ENCODE measurements at places on chromosomes 16 and 17. TPM values are rescaled to one million over a fixed set of nuclear protein-coding genes. Genes with fewer than 3 reads are reported as not detected.
A peak's percentile ranks its signal among the peaks of the same experiment; 100 is the strongest.

VTN gene
- 1.9 TPM for total RNA-seq

ACAP1 gene
- total RNA-seq, result 774 TPM

HAPSTR1 gene
- total RNA-seq, result 87.1 TPM

GRCh38 chr16:57469046-57469445 is 6.6 kb downstream of the POLR2C start:
- no peak overlapping the region for H3K27ac ChIP-seq
- H3K4me3 ChIP-seq, result no peak overlapping the region
- H3K36me3 ChIP-seq, result peaks cover 19% of the 10 kb centered on the region
- H3K4me1 ChIP-seq, result peaks cover 4% of the 10 kb centered on the region

DNA sequence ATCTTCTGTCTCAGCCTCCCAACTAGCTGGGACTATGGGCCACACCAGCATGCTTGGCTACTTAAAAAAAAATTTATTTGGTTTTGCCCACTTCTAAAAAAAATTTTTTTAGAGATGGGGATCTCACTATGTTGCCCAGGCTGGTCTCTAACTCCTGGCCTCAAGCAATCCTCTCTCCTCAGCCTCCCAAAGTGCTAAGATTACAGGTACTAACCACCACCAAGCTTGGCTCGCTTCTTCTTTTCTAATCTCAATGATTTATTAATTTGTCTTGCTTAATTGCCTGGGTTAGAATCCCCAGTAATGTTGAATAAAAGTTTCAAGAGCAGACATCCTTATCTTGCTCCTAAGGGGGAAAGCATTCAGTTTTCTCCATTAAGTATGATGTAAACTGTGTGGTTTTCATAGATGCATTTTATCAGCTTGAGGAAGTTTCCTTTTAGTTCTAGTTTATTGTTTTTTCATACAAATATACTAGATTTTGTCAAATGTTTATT is 65.8 kb upstream of the NACA2 start:
- no peak overlapping the region for H3K27ac ChIP-seq
- no peaks in the 10 kb centered on the region for H3K36me3 ChIP-seq
- no peaks in the 10 kb centered on the region for H3K4me1 ChIP-seq
- DNase-seq, result no peak
- H3K4me3 ChIP-seq, result no peak overlapping the region

- H3K4me3 ChIP-seq, result no peak overlapping the region
- DNase-seq, result no peak
- H3K27ac ChIP-seq, result no peak overlapping the region
- H3K36me3 ChIP-seq, result no peaks in the 10 kb centered on the region
Measured at GRCh38 chr17:7114875-7115614, 423 bp upstream of the ASGR2 start.

DNA sequence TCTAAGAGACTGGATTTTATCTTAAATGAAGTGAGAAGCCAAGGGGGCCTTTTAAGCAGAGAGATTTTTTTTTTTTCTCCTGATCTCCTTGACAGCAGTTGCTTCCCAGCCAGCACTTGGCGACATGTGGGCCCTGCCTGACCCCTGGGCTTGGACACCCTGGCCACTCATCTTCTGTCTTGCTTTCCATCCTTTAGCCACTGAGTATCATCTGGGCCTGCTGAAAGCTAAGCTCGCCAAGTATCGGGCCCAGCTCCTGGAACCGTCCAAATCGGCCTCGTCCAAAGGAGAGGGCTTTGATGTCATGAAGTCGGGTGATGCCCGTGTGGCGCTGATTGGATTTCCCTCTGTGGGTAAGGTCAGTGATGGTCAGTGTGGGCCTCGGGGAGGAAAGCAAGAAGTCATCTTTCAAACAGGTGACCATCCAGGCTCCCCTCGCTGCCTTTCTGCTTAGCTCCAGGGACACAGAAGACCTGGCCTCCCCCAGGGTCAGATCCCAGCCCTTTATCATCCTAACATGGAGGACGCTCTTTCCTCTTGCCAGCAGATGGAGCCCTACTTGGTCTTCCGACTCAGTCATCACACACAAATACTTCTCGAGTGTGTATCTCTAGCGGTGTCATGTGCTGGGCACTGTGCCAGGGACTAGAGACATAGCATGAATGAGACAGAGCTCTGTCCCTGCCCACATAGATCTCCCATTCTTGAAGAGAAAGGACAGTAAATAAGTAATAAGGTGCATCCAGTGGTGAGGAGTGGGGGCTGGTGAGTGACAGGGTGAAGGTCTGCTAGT is 6.1 kb downstream of the DRG2 start:
- H3K27me3 ChIP-seq, result no peaks in the 10 kb centered on the region
- no peak overlapping the region for H3K27ac ChIP-seq
- H3K36me3 ChIP-seq, result peaks cover 27% of the 10 kb centered on the region
- peaks cover 11% of the 10 kb centered on the region for H3K4me1 ChIP-seq
- DNase-seq, result no peak

DNA sequence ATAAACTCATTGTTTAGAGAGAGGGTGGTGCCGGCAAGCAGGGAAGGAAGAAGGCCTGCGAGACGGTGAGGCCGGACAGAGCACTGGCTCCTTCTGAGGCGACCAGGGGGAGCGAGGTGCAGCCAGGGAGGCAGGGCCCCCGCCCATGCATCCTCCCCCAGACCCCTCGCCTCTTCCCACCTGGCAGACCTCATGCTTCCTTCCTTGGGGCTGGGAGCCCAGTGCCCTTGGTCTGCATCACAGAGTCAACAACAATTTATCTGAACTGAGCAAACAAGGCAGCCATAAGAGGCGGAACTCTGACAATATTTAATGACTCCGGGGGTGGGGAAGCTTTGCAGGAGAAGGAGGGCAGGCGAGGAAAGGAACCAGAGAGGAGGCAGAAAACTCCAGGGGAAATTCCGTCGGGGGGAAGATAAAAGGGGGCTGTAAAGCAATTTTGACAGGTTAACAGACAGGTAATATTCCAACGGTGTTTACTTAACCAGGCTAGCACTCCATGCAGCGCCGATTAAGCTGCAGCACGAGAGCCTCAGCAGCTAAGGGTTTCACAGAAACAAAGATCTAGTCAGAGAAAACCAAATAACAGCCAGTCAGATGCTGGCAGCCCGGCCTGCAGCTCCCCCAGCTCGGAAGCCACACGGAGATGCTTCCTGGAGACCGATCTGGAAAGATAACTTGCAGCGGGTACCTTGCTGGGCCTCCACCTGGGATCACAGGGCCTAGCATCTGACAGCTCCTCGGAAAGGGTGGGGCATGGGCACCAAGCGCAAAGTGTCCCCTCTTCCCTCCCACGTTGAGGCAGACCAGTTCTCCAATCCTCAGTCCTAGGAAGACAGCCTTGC is 398.2 kb downstream of the SOX9 start:
- no peak for DNase-seq
- H3K27me3 ChIP-seq, result peaks cover 30% of the 10 kb centered on the region
- no peak overlapping the region for H3K27ac ChIP-seq
- no peaks in the 10 kb centered on the region for H3K36me3 ChIP-seq
- no peaks in the 10 kb centered on the region for H3K4me1 ChIP-seq
- no peak overlapping the region for H3K4me3 ChIP-seq

DNA sequence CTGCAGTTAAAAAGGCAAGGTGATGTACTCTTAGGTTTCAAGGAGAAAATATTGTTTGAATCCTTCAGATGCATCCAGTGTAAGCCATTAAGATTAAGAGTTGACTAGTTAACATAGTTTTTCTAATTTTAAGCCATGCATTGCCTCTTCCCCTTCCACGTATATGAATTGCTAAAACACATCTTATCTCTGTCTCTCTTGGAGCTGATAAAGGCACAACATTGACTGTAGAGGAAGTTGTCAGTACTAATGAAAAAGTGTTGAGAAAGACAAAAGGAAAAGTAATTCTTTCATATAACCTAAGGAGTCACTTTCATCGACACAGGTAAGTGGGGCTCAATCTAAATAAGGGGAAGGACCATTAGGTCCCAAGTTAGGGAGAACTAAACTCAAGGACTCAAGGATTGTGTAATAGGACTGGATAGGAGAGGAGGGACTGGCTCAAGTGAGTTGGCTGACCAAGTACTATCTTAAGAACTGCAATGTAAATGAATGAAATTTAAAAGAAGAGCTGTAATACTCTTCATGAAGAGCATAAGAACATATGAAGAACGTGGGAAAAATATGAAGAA is 55.6 kb downstream of the GRB7 start:
- H3K4me1 ChIP-seq, result peaks cover 55% of the 10 kb centered on the region
- no peaks in the 10 kb centered on the region for H3K27me3 ChIP-seq
- DNase-seq, result no peak
- peaks cover 4% of the 10 kb centered on the region for H3K36me3 ChIP-seq
- peak overlapping the region; percentile 70 for H3K27ac ChIP-seq

- H3K4me1 ChIP-seq, result no peaks in the 10 kb centered on the region
- H3K27ac ChIP-seq, result no peak overlapping the region
- no peak overlapping the region for H3K4me3 ChIP-seq
- H3K36me3 ChIP-seq, result no peaks in the 10 kb centered on the region
- DNase-seq, result no peak
Measured at GRCh38 chr16:35711435-35711834, 2252.0 kb downstream of the TP53TG3F start.

DNA sequence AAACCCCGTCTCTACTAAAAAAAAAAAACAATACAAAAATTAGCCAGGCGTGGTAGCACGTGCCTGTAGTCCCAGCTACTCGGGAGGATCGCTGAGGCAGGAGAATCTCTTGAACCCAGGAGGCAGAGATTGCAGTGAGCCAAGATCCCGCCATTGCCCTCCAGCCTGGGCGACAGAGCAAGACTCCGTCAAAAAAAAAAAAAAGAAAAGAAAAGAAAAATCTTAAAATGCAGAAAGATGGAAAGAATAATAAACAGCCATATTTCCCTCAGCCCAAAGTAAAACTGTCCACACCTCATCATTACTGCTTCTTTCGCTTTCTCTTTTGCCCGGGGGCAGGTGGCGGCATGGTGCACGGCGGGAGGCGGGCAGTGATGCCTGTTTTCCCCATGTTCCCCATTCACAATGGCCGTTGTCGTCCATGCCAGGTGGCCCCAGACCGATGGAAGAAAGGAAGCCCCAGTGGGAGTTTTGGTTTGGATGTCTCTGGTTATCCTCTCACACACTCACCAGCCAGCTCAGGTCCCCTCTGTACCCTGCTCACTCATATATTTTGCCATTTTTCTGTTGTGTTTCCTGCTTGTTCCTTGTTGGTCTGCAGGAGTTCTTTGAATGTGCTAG is 37.0 kb upstream of the PEMT start:
- peaks cover 11% of the 10 kb centered on the region for H3K4me1 ChIP-seq
- no peaks in the 10 kb centered on the region for H3K36me3 ChIP-seq
- no peak for DNase-seq
- H3K27ac ChIP-seq, result peak overlapping the region; percentile 76
- H3K4me3 ChIP-seq, result peak overlapping the region; percentile 57
